CD4-positive, CD25-positive, alpha-beta regulatory T cell (primary cell): ENCODE measurements at places on chromosomes 3 and 15. TPM values are rescaled to one million over a fixed set of nuclear protein-coding genes. Genes with fewer than 3 reads are reported as not detected.

DNA sequence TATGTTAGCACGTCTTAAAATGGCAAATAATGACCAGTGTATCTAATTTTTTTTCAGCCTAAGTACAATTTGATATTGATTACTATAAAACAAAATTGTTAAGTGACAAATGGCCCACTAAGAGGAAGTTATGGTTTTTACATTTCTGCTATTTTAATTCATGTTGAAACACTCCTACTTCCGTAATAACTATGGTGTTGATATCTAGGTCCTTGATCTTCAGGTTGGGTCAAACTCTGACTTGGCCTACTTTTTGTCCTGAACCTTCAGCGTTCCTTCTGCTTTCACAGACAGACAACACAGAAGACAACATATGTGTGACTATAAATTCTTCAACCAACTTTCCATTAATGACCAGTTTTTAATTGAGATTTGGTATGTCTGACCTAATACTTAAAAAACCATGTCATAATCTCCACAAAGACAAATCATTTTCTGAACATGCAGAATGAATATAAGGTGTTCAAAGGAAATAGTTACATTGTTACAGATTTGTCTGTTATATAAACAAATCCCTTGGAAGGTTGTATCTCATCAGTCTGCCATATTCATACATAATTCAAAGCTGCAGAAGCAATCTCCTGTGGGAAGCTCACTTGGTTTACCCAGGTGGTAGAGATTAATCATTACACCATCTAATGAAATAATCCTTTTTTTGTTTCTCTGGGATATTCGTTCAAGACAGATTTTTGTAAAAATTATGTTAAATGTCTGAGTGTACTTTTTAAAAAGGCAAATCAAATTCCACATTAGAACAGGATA, 92.1 kb upstream of the TSPAN3 start:
- DNase-seq: no peak

- DNase-seq: no peak
Measured at GRCh38 chr3:87270908-87271700, 5.3 kb downstream of the POU1F1 start.

DNA sequence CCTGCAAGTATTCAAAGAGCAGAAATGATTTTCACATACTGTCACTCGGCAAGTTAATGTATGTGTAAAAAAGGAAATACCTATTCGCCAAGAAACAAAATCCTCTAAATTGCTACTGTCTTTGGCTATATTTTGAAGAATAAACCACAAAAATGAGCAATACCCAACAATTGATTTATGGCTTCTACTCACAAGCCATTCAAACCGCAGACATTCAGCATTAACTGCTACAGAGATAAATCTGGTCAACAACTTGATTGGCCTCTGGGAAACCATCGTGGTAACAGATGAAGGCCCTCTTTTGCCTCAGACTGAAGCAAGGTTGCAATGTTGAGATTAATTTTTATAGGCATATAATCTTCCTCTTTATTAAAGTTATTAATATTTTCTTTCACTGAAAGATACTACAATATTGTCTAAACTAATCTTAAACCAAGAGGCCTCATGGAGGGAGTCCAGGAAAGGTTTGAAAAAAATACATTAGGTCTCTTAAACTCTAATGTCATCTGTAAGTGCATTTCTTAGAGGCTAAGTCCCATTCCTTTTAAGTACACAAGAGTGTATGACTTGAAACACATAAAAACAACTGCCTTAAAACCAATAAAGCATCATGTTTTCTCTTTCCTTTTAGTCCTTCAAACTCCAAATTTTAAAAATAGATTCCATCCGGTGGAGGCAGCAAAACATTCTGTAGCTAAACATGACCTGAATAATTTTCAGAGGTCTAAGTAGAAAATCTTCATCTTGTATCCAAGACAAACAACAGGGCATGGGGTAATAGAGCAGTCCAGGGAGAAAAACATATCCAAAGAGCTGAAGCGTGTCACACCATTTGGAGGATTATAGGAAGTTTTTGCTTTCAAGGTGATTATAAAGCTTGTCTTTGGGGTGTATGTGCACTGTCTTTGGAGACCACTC, 162.4 kb upstream of the TGFBR2 start:
- no peak for DNase-seq

The GOLGA6L10 gene
- 2.3 TPM for total RNA-seq

The DUOXA1 gene
- total RNA-seq: not detected

The TCAIM gene
- 8.5 TPM for total RNA-seq

The PROS1 gene
- 0.81 TPM for total RNA-seq

The CCDC66 gene
- total RNA-seq: 74.5 TPM
